ENCODE measurements at places on chromosomes 12 and 14.
A peak's percentile ranks its signal among the peaks of the same experiment; 100 is the strongest.

- no peak overlapping the region for H3K27ac ChIP-seq
- H3K36me3 ChIP-seq, result no peaks in the 10 kb centered on the region
- no peak overlapping the region for H3K4me3 ChIP-seq
These were observed 48.5 kb downstream of the ADGRD1 start for GRCh38 chr12:131002216-131002631.

GRCh38 chr14:80577599-80577998 is 363.9 kb downstream of the CEP128 start:
- H3K4me3 ChIP-seq, result no peak overlapping the region
- H3K27ac ChIP-seq, result no peak overlapping the region
- DNase-seq, result no peak
- H3K4me1 ChIP-seq, result peaks cover 22% of the 10 kb centered on the region

DNA sequence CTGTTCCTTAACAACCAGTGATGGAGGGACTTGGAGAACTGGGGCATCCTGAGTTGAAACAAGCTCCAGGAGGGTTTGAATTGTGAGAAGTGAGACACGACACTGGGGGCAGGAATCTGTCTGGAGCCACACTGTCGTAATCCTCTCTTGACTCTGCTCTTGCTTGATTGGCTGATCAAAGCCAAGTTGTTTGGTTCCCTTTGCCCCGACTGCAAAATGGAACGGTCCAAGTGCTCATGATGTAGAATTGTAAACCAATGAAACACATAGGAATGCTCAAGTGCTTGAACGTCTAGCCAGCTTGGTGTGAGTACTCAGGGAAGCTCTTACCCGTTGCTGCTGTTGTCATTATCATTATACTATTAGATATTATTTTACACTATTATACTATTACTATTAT is 98.1 kb downstream of the TMEM132C start:
- H3K27ac ChIP-seq, result no peak overlapping the region
- no peak for DNase-seq
- H3K36me3 ChIP-seq, result no peaks in the 10 kb centered on the region
- H3K4me3 ChIP-seq, result no peak overlapping the region
- H3K4me1 ChIP-seq, result no peaks in the 10 kb centered on the region

- no peak for DNase-seq
- H3K4me3 ChIP-seq, result no peak overlapping the region
- peaks cover 23% of the 10 kb centered on the region for H3K4me1 ChIP-seq
- H3K27ac ChIP-seq, result peak overlapping the region; percentile 65
- no peaks in the 10 kb centered on the region for H3K27me3 ChIP-seq
These were observed 126.7 kb downstream of the TMEM132D start for GRCh38 chr12:129776977-129777667.

DNA sequence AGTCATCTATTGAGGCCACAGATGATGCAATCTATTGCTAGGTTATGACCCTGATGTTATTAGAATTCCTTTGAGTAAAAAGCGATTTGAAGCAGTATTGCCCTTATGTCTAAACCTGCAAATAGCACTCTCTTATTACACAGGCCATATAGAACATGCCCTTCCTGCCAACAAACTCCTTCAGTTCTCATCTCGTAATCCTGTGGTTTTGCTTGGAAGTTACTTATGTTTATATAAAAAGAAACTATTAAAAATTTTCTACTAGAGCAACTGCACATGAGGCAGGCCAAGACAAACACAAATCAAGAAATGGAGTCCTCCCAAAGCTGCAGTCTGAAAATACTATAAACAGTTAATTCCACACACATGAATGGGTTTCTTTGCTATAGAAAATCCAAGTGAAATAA is 1200.2 kb downstream of the LRFN5 start:
- no peak for DNase-seq
- no peak overlapping the region for H3K4me3 ChIP-seq
- H3K27ac ChIP-seq, result no peak overlapping the region
- H3K36me3 ChIP-seq, result no peaks in the 10 kb centered on the region

All from osteocyte (in vitro differentiated cells).